CD4-positive, alpha-beta T cell treated with Interleukin-15 for 4 hours (primary cell): ENCODE measurements at places on chromosomes 5 and 9.

DNA sequence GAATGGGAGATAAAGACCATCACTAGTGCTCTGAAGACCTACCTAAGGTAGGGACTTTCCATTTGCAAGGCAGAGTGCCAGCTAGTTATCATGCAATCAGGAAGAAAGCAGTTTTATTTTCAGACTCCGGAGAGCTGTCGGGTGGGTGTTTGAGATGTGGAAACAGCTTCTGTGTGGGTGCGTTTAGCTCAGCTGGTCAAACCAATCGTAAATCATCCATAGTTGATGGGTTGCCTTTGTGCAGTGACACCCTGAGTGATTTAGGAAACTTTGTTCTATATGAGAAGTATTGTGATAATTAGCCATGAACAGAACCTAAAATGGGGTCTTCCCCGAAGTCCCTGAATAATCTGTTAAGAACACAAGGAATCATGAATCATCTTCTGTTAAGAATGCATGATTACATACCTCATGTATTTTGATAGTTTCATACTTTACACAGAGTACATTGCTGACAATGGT is 284.3 kb downstream of the ARHGAP26 start:
- DNase-seq: peak; percentile 28

GRCh38 chr9:81047280-81047679 is 642.1 kb downstream of the TLE1 start:
- DNase-seq: no peak

GRCh38 chr9:90857091-90857490 is 55.5 kb downstream of the SYK start:
- DNase-seq: no peak

DNA sequence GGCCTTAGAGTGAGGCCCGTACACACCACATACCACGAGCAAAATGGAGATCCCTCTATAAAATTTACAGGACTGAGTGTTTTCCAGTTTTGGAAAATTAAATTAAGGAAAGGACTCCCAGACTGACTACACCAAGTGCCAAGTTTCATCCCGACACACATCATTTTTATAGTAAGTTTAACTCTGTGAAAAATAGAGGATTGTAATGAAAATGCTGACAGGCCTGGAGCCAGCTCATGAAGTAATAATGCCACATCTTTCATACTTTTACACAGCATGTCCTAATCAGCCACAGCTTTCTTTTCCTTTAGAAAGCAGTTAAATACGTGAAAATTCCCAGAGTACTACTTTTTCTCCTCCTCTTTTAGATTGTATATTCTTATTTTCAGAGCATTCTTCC is 169.2 kb downstream of the SAXO1 start:
- no peak for DNase-seq

- DNase-seq: no peak
Observed at GRCh38 chr5:74595143-74595925, 45.2 kb downstream of the ENC1 start.

DNA sequence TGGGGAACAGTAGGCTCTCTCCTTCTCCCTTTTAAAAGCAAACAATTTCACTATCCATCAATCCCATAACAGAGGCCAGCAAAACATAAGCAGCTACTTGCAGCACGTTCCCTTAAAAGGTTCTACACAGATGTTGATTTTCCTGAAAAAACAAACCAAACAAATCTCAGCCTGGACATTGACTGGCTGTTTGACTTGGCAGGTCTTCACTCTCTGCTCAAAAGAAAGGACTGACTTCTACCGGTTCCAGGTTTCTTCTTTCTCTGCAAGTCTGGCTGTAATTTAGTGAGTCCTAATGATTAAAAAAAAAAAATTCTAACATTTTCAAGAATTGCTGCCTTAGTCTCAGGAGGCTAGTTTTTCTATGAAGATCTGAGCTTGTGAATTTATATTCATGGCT is 203.1 kb upstream of the EFNA5 start:
- DNase-seq: no peak

- no peak for DNase-seq
Observed at GRCh38 chr5:174832025-174832424, 107.6 kb downstream of the MSX2 start.

DNA sequence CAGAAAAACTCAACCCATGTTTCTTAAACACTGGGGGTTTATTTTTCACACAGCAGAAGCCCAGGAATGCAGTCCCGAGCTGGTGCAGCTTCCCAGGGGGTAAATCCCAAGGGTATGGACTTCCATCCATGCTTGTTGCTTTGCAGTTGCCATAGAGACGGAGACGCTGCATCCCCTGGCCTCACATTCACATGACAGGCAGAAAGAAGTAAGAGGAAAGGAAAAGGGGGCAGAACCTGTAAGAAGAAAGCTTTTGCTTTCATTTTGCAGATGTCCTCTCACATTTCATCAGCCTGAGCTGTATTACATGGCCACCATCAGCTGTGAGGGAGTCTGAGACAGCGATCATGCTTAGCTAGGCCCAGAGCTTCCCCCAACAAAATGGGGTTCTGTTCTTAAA is 321.0 kb downstream of the AGTPBP1 start:
- DNase-seq: no peak

- no peak for DNase-seq
Observed at GRCh38 chr5:82011761-82012160, 39.9 kb downstream of the ATG10 start.

DNA sequence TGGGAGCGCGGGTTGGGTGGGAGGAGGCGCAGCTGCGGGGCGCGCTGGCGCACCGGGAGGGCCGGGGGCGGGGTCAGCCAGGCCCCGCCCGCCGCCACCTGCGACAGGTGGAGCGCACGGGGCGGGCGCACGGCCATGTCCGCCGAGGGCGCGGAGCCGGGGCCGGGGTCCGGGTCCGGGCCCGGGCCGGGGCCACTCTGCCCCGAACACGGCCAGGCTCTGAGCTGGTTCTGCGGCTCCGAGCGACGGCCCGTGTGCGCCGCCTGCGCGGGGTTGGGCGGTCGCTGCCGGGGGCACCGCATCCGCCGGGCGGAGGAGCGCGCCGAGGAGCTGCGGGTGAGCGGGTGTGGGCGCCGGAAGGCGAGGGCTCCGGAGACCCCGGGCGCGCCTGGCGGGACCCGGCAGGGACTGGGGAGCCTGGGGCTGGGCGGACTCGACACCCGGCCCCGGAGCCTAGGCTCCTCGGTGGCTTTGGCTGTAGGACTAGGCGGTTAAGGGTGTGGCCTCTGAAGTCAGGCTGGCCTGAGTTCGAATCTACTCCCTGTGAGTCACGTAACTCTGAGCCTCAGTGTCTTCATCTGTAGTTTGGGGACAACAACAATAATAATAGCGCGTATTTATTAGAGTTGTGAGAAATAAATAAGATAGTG is at the start of gene BSPRY:
Gene BSPRY (plus strand): TSS at position 97 of the 650 bp plus-strand sequence. CDS start 39 bp downstream, at position 136.
- no peak for DNase-seq

DNA sequence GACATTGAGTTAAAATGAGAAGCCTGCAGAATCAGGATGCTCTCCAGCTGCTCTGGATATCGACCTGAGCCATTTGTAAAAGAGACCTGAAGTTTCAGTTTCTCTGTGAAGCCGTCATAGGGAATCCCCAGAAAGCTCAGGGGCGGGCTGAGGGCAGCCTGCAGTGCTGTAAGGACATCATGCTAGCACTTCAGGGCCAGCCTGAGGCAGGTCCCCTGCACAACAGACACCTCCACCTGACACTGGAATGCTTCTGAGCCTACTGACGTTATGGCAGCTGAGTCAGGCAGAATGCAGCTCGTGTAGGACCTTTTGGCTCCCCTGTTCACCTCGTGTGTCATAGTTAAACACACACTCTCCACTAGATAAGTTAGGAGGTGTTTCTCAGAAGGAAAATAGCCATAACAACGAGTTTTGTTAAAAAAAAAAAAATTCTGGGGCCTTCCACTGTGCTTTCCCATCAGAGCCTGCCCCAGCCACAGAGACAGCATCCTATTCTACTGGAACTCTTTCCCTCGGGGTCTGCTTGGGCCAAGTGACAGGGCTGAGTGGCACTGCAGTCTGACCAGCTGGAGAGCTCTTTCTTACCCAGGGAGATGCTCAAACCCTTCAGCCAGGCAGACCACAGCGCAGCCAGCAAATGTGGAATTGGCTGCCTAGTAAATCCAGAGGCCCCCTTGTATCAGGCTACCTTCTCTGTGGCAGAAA is 354.9 kb downstream of the DIRAS2 start:
- DNase-seq: no peak

DNA sequence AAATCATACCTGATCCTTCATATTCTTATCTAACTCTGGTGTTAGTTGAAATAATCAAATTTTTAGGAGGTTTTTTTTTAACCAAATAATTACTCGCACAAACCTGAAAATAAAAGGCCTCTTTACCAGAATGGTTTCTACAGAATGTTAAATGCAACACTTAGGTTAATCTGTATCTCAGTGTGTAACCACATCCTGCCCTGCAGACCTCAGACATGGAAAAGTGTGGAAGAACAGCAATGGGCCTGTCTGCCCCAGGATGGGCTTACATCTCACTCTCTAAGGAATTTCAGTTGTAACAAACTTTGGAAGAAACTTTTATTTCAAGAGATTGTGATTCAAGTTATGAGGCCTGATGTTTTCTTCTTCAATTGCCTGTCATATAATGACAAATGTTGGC is 32.5 kb upstream of the MIER3 start:
- no peak for DNase-seq

DNA sequence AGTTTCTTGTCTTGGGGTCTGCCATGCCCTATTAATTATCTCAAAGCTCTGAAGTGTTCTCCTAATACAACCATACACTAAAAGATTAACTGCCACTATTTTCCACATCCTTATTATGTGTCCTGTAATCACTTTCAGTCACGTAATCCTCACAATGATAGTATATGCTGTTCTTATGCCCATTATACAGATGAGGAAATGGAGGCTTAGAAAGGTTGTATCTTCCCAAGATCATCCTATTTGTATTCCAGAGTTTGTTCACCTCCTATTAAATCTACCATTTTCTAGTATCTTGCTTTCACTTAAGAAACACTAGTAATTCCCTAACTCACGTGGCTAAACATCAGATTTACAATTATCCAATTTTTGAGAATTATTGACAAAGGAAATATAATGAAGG is 2.9 kb upstream of the ARHGEF28 start:
- DNase-seq: no peak

DNA sequence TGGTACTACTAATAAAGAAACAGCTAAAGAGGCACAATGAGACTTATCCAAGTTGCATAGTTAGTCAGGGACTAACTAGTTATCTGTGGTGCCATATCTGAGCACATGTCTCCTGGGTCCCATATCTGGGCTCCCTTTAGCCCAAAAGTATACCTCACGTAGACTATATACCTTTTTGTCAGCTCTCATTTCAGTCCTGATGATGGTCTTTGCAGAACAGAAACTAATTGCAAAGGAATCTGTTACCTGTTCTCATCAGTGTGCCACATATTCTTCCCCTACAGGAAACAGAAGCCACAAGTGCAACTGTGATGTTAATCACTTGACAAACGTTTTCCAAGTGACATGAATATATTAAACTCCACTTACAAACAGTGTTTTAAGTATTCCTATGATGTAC is 395.2 kb downstream of the KIAA0825 start:
- DNase-seq: no peak

GRCh38 chr5:124584991-124585715 is 161.3 kb downstream of the ZNF608 start:
- no peak for DNase-seq

DNA sequence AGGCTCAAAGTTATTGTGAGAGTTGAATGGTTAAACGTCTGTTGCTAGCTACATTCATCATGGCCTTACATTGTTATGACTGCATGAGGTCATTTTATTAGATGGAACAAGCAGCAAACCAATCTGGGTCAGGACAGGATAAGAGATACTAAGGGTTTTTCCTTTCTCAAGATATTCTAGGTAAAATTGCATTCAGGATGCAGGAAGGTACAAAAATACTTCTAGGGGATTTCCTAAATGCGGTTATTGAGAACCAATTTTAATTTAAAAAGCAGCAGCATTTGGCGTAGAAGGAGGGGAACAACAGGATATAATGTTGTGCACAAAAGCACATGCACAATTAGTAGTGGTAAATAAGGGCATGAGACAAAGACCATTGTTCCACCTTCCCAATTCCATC is 39.2 kb upstream of the LURAP1L start:
- DNase-seq: no peak

- no peak for DNase-seq
Observed at GRCh38 chr5:23257656-23258055, 249.8 kb upstream of the PRDM9 start.

GRCh38 chr5:143966280-143966679 is 154.3 kb downstream of the HMHB1 start:
- no peak for DNase-seq

- no peak for DNase-seq
Observed at GRCh38 chr9:100698945-100699344, 121.1 kb downstream of the CAVIN4 start.

GRCh38 chr5:72433522-72433921 is 73.7 kb downstream of the ZNF366 start:
- no peak for DNase-seq

GRCh38 chr9:106102821-106103220 is 408.5 kb downstream of the TMEM38B start:
- no peak for DNase-seq

DNA sequence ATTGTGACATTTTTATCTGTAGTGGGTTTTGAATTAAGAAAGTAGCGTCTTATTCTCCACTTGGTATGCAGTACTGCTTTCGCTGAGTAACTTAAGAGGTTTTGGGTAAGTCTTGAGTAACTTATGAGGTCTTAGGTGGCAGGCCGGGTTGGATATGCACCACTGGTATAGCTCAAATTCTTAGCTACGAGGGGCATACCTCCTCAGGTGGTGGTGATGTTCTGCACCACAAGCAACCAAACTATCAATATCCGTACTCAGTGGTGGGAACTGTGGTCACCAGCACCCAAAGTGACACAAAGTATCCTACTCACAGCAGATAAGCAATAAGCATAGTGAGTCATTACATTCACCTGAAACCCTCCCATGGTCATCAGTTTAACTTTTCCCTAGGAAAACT is 13.7 kb downstream of the SMC2 start:
- DNase-seq: no peak

DNA sequence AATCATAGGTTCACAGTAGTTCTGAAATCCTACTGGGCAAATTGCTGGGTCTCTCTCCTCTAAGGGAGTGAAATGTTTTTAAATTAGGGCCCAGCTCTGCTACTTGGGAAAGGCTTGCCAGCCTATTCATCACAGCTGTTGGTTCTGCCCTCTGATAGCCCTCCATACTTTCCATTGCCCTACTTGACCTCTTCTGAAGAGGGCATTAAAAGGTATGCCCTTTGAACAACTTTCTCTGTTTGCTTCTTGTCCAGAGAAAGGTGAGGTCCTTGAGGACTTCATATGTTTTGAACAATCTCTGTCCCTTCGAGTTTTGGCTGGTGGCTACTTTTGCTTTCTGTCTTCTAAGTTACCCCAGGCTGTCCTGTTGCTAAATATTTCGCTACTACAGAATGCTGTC is 62.3 kb upstream of the JAK2 start:
- DNase-seq: no peak

DNA sequence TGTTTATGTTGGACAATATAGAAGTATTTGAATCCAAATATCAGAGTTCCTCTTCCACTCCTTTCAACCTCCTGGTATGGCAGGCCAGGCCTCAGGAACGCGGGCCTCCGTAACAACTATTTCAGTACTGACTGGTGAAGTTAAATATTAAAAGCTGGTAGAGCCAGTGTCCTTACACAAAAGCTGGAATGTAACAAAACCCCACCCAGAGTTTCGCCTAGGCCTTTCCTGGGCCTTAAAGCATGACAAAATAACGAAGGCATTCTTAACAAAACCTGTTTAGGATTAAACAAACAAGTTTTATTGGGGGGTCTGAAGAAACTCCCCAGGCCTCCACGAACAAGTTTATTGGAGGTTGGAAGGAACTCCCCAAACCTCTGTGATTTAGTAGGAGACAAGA is 61.6 kb upstream of the GNE start:
- no peak for DNase-seq
